ENCODE measurements at places on chromosomes 2 and 18.

- DNase-seq, result no peak
Observed at GRCh38 chr18:58345875-58346274, 283.0 kb downstream of the ALPK2 start.

GRCh38 chr2:209990838-209991237, 11.6 kb upstream of the RPE start:
- DNase-seq, result no peak

GRCh38 chr18:24913507-24914170, 438.3 kb downstream of the ZNF521 start:
- no peak for DNase-seq

DNA sequence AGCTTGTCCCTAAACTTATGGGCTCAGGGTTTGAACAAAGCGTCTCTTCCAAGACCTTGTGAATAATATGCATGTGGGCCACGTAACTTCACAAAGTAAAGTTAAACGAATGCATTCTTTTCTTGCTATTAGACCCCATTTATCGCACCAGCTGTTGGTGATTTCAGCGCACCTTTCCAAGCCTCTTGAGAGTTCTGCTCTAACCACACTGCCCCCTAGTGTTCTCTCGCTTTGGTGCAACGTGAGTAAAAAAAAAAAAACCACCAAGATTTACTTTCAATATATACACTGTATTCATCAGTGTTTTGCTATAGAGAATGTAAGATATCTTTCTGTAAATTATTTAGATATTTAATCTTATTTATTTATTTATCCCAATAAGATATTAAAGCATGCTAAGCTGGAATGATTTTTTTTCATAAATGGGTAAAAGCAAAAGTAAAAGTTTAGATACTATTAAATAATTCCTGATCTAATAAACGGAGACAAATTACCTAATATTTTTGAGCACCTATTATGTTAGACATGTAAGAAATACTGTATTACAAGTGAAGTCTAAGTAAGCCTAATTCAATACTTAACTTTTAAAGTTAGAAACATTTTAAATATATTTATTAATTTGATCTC, 459.5 kb downstream of the DLGAP1 start:
- no peak for DNase-seq

GRCh38 chr2:215917953-215918620, 95.3 kb downstream of the MREG start:
- no peak for DNase-seq

DNA sequence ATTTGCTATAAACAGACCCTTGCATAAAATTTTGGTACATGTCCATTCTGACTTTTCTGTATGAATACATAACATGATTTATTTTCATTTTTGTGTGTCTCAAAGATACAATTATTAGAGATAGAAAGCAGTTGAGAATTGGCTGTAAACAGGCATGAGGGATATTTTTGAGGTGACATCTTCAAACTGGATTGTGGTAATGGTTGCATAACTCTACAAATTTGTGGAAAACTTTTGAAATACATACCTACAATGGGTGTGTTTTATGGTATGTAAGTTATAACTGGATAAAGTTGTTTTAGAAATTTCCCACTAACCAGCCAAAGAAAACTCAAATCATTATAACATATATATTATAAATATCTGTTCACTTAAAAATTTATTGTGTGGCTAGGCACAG, 39.6 kb downstream of the GREB1L start:
- no peak for DNase-seq

GRCh38 chr2:200742426-200742825, 69.3 kb upstream of the BZW1 start:
- DNase-seq, result no peak

DNA sequence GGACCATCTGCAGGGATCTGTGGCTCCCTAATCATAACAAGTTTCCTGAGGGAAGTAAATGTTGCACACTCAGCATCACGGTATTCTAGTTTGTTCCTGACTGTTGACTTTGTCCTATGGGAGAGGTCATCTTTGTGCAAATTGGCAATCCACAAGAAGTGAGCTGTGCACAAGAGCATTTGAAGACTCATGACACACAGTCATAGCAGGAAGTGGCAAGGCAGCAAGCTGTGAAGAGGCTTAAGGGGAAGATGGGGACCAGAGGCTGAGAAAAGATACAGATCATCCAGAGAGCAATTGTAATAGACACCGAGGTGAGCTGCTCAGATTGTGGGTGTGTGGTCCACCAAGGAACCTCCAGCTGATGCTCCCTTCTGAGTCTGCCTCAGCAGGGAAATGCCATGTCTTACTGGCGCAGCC, 2.7 kb downstream of the TNP1 start:
- DNase-seq, result no peak

- no peak for DNase-seq
Observed at GRCh38 chr2:232458661-232459418, 2.9 kb downstream of the ALPI start.

DNA sequence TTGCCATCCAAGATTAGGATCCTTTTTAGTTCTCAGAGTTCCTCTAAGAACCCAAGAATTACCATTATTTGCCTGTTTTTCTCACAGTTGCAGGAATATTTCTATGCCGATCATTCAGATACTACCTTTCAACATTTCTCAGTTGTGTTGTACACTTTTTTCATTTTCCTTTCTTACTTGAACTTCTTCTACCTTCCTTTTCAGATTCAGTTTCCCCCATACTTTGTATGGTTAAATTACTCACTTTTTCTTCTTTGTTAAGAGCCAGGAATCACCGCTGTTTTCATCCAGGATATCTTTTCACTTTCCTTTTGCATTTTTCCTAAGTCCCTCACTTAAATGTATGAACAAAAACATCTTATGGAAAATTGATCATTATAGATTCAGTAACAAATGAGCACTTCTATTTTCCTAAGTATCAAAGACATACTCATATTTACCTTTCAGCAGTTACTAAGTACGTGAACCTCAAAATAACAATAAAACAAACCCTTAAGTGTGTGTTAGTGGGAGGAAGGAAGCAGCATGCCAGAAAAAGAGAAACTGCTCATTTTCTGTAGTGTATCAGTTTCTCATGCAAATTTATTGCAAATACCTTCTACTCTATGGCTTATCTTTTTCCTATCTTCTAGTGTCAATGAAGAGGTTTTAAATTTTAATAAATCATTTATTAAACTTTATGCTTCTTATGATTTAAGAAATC, 64.3 kb upstream of the STAT1 start:
- DNase-seq, result no peak
